AG09309 (cell line): ENCODE measurements at places on chromosomes 16 and 17.

DNA sequence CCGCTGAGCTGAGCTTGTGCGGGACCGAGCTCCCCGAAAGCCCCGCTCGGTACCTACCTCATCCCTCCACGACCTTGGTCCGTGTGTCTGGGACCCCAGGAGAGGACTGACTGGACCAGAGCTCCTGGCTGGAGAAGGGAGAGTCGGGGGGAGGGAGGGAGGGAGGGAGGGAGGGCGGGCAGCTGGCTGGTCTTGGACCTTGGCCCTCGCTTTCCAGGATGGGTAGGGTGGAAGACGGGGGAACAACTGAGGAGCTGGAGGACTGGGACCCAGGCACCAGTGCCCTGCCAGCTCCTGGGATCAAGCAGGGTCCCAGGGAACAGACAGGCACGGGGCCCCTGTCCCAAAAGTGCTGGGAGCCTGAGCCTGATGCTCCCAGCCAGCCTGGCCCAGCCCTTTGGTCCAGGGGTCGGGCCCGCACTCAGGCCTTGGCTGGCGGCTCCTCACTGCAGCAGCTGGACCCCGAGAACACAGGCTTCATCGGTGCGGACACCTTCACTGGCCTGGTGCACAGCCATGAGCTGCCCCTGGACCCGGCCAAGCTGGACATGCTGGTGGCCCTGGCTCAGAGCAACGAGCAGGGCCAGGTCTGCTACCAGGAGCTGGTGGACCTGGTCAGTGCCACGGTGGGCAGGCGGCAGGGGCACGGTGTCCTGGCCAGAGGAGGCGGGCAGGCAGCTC, 553 bp downstream of the RHBDL1 start:
- DNase-seq: no peak

DNA sequence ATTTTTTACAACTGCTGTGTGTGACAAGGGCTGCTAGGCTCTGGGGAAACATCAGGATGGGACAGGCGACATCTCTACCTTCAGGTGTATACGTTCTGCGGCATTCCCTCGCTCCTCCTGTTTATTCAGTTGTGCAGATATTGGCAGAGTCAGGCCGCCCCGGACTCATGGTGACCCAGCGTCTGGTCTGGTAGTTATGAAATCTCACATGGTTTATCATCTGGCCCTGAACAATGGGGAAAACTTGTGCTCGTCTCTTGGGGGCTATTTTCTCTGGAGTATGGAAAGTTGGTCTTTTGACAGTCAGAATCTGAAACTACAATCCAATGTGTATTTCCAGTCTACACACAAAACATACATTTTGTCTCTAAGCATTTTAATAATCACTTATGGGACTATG, 3.3 kb downstream of the MARCHF10 start:
- no peak for DNase-seq

GRCh38 chr17:57006040-57006439, 28.1 kb downstream of the SCPEP1 start:
- DNase-seq: no peak

GRCh38 chr17:39623356-39623950, 3.3 kb upstream of the PPP1R1B start:
- no peak for DNase-seq

- DNase-seq: no peak
Measured at GRCh38 chr17:41284546-41284945, 9.0 kb downstream of the KRTAP9-7 start.

GRCh38 chr16:27515874-27516353, 33.8 kb downstream of the GTF3C1 start:
- DNase-seq: no peak

DNA sequence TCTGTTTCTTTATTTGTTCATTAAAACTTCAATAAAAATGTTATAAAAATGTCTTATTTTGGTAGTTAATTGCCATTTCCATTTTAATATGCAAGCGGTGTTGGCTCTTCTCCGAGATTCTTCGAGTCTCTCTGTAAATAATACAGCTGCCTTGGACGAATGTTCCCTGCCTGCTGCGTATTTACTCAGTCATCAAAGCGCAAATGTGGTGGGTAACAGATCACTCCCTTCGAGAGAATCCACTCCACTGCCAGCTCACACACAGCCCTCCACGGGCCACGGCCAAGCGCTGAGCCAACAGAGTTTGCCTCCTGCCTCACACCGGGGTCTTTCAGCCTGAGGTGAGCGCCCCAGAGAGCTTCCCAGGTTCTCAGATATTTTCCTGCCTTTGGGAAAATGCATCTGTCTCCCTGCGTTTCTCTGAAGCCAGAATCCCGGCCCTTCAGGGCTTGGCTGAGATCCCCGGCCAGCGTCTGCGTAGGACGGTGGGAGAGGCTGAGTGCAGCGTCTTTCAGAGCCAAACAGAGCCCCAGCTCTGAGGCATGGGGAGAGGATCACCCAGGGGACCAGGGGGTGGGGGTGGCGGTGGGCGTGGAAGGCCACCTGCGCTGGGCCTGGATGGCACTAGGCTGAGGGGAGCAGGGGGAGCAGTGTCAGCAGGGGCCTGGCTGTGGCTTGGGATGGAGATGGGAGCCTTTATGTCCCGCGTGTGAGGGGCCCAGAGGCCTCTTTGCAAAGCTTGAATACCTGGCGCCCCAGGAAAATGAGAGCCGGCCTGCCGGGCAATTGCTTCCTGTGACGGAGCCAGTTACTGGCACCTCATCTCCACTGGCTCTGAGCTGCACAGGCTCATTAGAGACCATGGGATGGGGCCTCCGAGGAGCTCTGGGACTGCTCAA, 248.7 kb downstream of the RBFOX3 start:
- no peak for DNase-seq

DNA sequence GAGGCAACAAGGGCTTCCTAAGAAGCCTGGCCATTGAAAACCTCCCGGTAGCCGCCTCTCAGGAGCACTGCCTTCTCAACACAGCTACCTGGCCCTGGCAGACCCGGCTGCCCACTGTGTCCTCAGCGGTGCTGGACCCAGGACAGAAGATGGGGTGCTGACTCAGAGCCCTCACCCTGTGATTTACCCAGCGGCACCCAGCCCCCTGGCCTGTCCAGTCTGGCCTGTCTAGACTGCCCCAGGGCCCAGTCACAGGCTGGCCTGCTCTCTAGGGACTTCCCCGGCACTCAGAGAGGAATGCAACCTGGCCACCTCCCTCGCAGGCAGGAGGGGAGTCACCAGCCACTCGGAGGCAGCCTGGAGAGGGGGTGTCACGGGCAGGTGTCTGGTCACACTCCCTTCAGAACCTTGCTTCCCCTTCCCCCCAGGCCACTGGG, 20.1 kb downstream of the PIEZO1 start:
- DNase-seq: no peak

DNA sequence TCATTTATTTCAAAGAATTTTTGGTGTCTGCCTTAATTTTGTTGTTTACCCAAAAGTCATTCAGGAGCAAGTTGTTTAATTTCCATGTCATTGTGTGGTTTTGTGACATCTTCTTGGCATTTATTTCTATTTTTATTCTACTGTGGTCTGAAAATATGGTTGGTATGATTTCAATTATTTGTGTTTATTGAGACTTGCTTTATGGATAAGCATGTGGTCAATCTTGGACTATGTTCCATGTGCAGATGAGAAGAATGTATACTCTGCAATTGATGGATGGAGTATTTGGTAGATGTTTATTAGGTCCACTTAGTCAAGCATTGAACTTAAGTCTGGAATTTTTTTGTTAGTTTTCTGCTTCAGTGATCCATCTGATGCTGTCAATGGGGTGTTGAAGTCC, 383.0 kb downstream of the PMP22 start:
- no peak for DNase-seq

- DNase-seq: no peak
Measured at GRCh38 chr16:11253009-11253994, 2.7 kb downstream of the SOCS1 start.

- no peak for DNase-seq
Measured at GRCh38 chr16:83389751-83390150, 418.0 kb upstream of the HSBP1 start.

- no peak for DNase-seq
Measured at GRCh38 chr16:10906482-10906881, 29.5 kb downstream of the CIITA start.

DNA sequence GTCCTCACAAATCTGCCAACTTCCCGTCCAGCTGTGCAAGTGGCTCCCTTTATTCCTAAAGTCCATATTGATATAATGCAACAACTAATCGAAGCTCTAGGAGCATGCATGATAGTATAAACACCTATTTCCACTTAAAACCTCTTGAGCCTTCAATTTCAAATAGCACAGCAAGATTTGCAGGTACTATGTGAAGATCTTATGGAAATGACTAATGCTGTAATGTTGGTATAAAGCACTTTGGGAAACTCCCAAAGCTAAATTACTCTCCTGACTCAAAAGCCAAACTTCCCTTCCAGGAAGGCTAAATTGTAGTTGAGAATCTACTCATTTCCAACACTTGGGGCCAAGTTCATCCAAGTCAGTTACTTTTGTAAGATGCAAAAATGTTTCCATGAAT, 287.6 kb upstream of the CDH11 start:
- DNase-seq: no peak

- no peak for DNase-seq
Measured at GRCh38 chr17:80105762-80106161, 4.4 kb downstream of the GAA start.

GRCh38 chr17:83085103-83085502, 5.7 kb downstream of the METRNL start:
- no peak for DNase-seq

DNA sequence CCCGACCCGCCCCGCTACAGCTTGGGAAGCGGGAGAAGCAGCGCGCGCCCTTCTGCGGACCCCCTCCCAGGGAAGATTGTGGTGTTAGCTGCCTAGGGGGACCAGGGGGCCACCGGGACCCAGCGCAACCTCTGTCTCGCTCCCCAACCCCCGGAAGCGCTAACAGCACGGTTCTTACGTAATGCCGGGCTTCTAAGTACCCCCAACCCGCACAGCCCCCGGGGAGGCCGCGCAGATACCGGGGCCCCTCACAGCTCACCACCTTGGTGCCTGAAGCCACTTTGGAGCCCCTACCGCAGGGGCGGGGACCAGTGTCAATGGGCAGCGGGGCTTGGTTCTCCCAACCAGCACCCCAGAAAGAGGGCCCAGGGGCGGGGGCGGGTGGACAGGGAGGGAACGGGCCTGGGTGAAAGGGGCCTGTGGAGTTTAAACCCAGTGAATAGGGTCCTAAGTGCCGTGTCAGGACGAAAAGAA, 348 bp downstream of the MPP2 start:
- no peak for DNase-seq

DNA sequence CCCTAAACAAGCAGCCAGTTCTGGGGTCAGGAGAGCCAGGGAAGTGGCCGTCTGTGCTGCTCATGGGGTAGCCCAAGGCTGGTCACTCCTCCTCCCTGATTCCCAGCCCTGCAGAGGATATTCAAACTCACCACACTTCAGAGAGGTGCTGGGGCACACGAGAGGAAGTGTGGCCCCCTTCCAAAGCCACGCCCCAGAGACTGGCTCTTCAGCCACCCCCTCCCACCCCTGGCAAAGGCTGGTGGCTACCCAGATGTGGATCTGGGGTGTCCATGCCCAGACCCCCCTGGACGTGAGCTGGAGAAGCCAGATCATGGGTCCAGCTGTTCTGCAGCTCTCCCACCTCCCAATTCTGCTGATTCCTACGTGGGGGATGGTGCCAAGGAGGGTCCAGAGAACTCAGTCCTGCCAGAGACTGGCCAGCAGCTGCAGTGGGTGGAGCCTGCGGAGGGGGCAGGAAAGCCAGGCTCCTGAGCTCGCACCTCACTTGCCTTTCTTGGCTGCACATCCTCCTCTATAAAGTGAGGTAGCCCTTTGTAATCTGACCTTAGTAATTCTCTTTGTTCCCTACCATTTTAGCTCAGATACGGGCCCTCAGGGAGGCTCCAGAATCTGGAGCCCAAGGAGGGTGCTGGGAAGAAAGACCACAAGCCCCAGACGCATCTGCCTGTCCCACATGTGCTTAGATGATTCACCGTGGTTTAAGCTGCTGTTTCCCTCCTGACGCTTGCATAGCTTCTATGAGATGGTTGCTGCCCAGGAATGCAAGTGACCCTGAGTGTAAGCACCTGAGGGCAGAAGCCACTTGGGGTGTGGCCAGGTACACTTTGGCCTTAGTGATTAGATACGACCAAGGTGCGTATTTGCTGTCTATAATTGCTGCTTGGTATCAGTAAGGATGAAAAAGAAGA, 15.3 kb downstream of the SDK2 start:
- no peak for DNase-seq

DNA sequence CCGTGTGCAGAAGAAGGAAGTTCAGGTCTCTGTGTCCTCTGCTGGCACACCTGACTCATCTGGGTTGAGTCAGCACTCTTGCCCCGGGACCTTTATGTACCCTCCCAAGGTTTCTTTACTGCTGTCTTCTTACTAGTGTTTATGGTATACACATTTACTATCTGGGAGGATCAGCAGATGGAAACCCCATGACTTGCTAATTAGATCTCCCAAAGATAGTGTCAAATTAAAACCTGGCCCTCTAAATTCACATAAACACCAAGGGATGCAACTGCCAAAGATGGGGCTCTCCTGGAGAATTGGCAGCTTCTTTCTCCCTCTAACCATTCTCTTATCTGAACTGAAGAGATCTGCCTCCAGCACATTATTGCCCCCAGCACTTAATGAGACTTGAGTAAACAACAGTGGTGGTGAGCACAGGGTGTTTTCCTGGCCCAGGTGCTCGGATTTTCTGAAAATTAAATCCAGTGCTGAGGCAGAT, 718.1 kb upstream of the SOX9 start:
- no peak for DNase-seq

GRCh38 chr16:66370786-66371684, 4.5 kb downstream of the CDH5 start:
- DNase-seq: no peak

- no peak for DNase-seq
Measured at GRCh38 chr17:82300707-82301270, 16.6 kb downstream of the CD7 start.

DNA sequence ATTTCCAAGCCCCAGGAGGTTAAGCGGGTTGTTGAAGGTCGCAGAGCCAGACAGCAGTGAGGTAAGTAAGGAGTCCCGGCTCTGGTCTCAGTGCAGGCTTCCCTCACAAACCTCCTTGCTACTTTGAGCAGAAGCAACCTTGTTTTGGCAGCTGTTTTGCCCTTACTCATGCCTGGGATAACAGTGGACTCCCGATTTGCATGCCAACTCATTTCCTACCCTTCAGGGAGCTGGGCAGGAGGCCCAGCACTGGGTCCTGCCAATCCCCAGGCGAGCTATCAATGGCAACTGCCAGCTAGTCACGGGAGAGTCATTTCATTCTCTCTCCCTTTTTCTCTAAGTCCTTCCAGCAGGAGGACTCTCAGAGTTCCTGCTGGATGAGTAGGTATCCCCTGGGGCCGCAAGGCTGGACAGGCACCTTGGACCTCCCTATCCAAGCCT, 72.0 kb upstream of the KSR1 start:
- peak; percentile 90 for DNase-seq

GRCh38 chr17:66767154-66767933, 67.6 kb upstream of the CACNG5 start:
- no peak for DNase-seq

GRCh38 chr17:50642722-50643656, 8.3 kb downstream of the ABCC3 start:
- DNase-seq: no peak

DNA sequence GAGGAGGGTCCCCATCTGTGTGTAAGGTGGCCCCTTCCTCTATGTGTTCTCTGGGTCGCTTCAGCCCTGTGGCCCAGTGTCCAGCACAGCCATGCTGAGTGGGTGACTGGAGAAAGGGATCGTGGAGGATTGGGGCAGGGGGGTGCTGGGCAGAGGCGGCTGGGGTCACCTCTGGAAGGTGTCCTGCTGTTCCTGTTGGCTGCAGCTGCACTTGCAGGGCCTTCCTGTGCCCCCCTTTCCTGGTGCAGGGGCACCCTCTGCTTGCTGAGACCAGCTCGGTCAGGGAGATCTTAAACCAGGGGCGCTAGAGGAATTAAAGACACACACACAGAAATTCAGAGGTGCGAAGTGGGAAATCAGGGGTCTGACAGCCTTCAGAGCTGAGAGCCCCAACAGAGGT, 11.1 kb downstream of the IL32 start:
- no peak for DNase-seq

- DNase-seq: peak; percentile 91
Measured at GRCh38 chr17:41404024-41404671, 6.7 kb upstream of the KRT31 start.
